Stimulated activated CD4-positive, alpha-beta T cell treated with anti-CD3 and anti-CD28 coated beads, Interleukin-4, amount 100 ng/mL, for 1 hour (primary cell): ENCODE measurements at places on chromosomes 12 and 14.

- no peak for DNase-seq
These were observed 46.3 kb downstream of the FLRT2 start for GRCh38 chr14:85576218-85576617.

DNA sequence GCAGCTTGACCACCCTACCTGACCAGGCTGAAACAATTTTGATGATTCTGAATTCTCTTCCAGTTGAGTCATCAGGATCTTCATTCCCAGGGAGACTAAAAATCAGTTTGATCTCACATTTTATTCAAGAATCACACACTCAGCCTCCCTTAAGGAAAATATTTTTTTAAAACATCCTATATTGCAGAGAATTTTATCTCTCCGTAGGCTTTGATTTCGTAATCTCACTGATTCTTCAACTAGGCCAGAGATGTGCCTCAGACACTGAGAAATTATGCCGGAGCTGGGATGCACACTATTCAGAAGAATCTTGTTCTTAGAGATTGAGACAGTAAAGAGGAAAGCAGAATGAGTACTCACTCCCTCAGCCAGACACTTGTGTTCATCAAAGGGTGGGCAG lies 7.0 kb upstream of the ANO2 start:
- DNase-seq = no peak

- no peak for DNase-seq
These were observed 2.4 kb downstream of the EAPP start for GRCh38 chr14:34536951-34537676.

GRCh38 chr12:108514973-108515814 lies at the start of gene FICD:
TSS of gene FICD (plus strand) at chr12:108515277. CDS start at chr12:108516973, 1,696 bp downstream.
- peak; percentile 99 for DNase-seq

DNA sequence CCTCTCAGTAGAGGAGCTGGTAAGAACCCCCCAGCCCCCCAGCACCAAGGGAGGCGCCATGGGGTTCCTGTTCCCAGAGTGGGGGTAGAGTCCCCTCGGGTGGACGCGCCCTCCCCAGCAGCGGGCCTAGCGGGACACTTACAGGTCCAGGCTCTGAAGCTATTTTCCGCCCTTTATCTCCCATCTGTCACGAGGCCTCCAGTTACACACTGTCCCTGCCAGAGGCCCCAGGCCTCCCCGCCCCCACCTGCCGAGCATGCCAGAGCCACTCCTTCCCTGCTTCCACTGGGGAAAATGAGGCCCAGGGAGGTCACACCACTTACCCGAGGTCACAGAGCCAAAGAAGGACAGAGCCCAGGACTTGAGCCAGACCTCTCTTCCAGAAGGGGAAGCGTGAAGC lies 3.1 kb downstream of the C14orf180 start:
- no peak for DNase-seq

GRCh38 chr14:101252443-101253214 lies 308.7 kb upstream of the DIO3 start:
- DNase-seq = no peak

DNA sequence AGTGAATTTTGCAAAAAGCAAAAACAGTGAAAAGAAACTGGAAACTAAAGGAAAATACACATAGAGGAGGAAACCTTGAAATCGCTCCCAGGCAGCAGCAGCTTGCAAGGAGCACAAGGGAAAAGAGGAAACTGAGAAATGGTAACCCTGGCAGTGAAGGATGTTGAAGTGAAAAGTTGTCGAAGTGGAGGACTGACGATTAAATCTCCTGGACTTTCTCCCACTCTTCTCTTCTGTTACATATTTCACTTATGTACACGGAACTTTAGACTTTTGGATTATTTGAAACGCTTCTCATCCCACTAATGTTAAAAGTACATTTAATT lies 388.8 kb upstream of the USP15 start:
- DNase-seq = no peak

DNA sequence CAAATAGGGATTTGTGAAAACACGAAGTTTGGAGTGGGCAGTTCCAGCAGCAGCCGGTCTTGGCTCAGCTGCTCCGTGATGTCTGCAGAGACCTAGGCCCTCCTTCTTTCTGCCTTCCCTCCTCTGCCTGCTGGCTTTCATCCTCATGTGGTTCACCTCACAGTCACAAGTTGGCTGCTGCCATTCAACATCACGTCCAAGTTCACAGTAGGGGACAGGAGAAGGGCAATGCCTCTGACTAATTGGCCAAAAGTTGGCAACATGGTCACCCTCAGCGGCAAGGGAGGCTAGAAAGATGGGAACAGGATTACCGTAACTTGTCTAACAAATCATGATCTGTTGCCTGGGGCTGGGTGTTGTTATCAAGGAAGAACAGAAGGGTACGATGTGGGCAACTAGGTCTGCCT lies 7.8 kb upstream of the CACNA2D4 start:
- no peak for DNase-seq

DNA sequence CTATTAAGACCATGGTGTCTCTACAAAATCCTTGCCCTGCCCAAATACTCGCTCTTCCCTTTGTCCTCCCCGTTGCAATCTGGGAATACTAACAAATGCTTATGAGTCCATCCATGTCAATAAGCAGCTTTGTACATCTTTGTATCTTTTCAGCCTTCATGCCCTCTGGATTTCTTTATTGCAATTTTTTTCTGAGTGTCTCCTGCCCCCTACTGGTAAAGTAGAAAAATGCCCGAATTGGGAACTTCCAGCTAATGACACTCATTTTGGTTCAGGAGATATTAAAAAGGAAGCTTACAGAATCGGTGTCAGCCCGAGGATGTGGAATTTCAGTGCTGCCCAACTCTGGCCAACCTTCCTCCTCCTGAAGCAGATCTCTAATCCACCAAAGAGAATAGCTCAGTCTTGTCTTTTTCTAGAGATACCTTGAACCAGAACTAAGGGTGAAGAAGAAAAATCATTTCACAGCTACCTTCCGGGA lies 46.0 kb downstream of the SH2B3 start:
- DNase-seq = no peak

DNA sequence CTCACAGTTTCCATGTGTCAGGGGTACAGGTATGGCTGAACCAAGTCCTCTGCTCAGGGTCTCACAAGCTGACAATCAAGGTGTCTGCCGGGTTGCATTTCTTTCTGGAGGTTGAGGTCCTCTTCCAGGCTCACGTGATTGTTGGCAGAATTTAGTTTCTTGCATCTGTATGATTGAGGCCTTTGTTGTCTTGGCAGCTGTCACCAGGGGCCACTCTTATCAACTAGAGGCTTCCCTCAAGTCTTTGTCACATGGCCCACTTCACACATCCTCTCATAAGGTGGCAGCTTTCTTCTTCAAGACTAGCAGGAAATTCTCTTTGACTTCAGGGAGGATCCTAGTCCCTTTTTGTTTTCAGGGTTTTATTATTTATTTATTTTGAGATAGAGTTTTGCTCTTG lies 46.0 kb upstream of the FOS start:
- no peak for DNase-seq

DNA sequence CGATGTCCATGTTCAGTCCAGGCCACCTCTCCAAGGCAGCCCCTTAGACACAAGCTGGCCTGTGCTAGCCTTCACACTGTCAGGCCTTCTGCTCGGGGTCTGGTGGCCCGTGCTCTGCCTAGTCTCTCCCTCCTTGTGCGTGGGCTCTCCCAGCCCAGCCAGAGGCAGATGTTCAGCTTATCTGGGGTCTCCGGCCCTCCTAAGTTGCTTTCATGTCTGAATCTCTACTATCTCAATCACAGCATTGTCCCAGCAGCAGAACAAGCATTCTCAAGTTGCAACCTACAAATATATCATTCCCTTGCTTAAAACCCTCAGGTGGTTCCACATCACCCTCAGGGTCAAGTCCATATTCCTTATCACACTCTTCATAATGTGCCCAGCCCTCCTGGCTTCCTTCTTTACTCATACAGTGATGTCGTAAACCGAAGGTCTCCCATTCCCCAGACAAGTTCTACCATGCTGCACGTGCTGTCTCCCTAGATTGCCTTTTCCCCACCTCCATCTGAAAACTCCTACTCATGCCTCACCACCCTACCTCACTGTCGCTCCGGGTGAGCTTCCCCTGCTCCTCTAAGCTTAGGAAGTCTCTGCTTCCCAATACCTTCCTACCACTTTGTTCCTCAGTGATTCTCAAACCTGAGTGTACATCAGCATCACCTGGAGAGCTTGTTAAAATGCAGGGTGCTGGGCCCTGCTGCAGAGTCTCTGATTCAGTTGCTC lies 1.5 kb downstream of the KRT73 start:
- no peak for DNase-seq

DNA sequence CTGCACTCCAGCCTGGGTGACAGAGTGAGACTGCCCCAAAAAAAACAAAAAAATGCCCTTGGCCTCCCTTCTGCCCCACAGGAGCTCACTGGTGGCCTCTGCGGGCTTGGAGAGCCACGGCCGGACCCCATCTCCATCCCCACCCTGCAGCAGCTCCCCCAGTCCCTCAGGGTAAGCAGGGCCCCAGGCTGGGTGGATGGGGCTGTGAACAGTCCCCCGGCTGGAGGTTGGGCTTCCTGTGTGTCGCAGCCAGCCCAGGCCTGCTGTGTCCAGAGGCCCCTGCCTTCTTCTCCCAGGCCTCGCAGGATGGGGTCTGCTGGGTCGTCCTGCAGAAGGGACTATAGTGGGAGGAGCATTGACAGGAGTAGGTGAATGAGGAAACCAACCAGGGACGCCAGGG lies 15.4 kb upstream of the PUS1 start:
- no peak for DNase-seq

GRCh38 chr12:102760322-102760721 lies 156.7 kb downstream of the PAH start:
- no peak for DNase-seq

DNA sequence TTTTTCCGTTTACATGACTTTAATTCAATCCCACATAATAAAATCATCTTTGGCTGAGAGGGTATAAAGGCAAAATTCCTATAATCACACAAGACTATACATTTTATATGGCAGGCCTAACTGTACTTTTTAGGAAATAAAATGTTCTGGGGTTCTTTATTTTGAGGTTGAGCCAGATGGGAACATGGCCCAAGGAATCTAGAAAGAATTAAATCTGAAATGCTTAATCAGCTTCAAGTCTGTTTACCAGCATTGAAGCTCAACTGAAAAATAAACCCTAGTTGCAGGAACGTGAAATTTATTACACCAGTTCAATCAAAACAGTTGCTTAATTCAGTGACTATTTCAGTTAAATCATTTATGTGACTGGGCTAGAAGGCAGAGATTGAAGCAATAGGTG lies 191.0 kb upstream of the BTG1 start:
- DNase-seq = no peak

DNA sequence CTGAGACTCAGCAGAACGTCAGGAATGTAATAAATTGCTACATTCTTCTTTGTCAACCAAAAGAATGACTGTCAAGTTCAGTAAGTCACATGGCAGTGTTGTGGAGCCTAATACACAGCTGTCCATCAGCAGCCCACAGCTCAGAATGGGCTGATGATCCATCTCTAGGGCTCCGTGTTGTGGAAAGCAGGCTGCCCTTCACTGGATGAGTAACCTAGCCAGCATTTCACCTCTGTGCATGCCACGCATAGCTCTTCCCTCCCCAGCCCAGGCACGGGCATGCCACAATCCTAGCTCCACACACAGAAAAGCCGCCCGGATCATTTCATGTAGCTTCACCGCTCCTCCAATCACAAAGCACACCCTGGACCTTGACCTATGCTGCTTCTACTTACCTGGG lies 878.0 kb upstream of the TMEM132C start:
- no peak for DNase-seq

GRCh38 chr14:54908190-54908589 lies 5.6 kb upstream of the GCH1 start:
- DNase-seq = no peak

DNA sequence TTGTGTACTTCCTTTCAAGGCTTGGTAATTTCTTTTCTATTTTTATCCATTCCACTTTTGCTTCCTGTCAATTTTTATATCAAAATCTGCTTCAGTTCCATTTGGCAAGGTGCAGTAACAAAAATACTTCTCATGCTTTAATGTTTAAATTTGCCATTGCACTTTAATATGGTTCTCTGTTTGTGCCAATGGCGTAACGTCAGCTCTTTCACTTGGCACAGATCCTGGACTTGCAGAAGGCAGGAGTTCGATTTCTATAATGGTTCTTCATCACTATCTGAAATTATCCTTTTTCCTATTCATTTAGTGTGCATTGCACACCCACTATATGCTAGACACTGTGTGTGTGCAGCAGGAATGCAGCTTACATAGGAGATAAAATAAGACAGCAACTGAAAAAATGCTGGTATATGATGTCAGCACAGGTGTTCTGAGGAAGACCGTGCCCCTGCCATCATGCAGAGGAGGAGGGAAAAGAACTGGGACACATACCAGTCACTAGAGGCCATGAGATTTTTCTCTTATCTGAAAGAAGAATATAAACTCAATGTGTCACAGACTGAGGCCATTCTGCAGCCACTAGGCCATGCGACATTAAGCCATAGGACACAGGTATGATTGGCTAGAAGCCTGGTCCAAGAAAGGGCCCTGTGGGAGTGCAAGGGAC lies 298.2 kb downstream of the RPAP3 start:
- no peak for DNase-seq

GRCh38 chr12:106757623-106758348 lies 16.7 kb upstream of the RIC8B start:
- DNase-seq = no peak

DNA sequence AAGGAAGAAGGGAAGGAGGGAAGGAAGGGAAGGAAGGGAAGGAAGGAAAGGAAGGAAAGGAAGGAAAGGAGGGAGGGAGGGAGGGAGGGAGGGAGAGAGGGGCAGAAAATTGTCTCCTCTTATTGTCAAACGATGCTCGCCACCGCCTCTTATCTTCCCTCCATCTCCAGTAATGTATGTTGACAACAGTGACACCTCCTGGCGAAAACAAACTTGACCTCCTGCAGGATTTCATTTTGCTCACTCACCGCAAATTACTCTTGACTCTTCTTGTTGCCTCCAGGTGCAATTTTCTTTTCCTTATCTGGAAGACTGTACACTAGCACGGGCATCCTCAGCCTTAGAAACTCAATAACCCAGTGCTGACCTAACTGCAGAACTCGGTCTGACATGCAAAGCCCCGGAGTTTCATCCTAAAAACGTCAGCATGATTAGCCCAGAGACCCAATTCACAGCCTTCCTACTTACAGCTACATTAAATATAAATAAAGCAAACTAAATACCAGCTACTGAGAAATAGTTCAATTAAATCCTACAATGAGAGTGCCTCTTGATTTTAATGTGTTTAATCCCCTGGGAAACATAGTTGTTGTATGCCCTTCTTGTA lies 512.4 kb upstream of the TMPO start:
- peak; percentile 6 for DNase-seq
